ENCODE measurements at places on chromosomes 6 and 20.

GRCh38 chr20:15364781-15365180, 1027.4 kb upstream of the FLRT3 start:
- DNase-seq: no peak

GRCh38 chr6:42572523-42572922, 8.7 kb downstream of the UBR2 start:
- no peak for DNase-seq

DNA sequence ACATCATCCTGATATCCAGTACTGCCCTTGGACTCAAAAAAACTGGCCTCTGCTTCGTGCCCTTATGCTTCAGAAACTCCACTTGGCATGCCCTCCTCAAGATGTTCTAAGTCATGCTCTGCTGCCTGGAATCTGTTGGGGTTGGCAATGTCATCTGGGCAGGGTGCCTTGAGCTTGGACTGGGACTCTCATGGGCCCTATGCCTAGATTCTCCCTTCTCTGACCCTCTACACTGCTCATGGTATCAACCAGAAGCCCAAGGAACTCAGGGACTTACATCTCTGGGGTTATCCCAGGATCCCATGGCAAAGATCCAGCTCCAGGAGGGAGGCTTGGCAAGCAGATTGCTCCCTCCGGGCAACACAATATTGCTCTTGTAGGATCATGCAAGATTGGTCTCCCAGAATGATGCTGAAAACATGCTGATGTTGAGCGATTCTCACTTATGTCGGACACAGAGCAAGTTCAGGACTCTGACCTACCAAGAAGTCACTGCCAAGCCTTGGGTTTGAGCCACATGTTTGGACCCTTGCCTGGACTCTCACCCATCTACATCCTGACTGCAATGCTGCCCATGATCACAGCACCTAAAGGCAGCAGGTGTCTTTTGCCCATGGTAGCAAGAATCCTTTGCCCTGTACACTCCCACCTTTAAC, 88.8 kb downstream of the ADAT2 start:
- DNase-seq: no peak

GRCh38 chr6:8113131-8113654, 10.8 kb upstream of the EEF1E1 start:
- DNase-seq: no peak

DNA sequence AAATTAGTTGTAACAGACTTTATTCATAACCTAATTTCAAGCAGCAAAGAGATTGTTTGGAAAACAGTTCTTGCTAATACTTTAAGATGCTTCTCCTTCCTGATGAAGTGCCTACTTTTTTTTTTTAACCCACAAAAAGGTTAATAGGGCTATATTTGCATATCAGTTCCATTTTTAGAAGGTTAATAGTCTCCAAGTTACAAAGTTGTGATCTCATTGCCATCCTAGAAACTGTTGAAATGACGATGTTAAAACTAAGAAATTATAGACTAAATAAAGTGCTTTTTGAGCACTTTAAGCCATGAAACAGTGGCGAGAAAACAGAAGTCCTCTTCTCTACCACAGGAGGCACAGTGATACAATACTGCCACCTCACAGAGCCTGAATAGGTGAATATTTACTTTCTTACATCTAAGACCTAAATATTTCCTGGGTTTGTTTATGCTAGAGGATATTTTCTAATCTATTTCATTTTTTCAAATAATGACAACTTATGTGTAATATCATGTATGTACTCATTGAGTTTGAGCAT, 5.3 kb downstream of the RNF144B start:
- no peak for DNase-seq

GRCh38 chr20:60695226-60696000, 556.6 kb upstream of the CDH4 start:
- DNase-seq: peak; percentile 6

GRCh38 chr6:25835442-25836283, 3.8 kb upstream of the SLC17A1 start:
- no peak for DNase-seq

DNA sequence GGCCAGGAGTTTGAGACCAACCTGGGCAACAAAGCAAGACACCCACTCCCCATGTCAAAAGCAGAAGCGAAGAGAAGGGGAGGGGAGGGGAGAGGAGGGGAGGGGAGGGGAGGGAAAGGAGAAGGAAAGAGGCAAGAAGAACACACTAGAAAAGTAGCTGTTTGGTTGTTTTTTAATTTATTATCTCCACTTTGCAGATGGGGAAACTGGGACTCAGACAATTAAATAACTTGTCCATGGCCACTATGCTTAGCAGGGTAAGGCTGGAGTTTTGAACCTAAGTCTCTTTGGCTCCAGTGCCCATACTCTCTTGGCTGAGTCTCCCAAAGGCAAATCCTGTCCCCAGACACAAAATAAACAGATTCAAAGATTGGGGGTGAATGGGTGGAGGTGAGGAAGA, 12.4 kb upstream of the GHRH start:
- DNase-seq: no peak

- no peak for DNase-seq
Observed at GRCh38 chr6:137903274-137903932, 36.3 kb downstream of the TNFAIP3 start.

DNA sequence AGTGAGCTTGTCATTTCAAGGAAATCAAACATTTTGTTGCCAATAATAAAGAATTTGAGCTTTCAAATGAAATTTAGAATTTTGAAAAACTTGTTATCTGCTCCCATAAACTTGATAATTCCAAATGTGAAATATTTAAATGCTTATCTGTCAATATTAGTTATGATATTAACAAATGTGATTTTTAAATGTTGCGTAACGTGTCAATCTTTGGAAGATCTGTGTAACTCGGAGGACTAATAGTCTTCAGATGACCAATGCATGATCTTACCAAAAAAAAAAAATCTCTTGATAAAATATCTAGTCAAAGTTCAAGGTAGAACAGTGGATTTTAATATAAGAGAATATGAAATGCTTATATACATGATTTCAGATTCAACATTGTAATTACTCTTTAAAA, 274.5 kb upstream of the HSF2 start:
- no peak for DNase-seq

GRCh38 chr20:38148328-38149102, 16.6 kb downstream of the TGM2 start:
- DNase-seq: no peak

GRCh38 chr20:22762576-22763256, 178.3 kb upstream of the FOXA2 start:
- no peak for DNase-seq

GRCh38 chr20:40274912-40275533, 414.0 kb downstream of the MAFB start:
- DNase-seq: no peak

GRCh38 chr6:166467436-166468000, 84.8 kb upstream of the MPC1 start:
- no peak for DNase-seq

DNA sequence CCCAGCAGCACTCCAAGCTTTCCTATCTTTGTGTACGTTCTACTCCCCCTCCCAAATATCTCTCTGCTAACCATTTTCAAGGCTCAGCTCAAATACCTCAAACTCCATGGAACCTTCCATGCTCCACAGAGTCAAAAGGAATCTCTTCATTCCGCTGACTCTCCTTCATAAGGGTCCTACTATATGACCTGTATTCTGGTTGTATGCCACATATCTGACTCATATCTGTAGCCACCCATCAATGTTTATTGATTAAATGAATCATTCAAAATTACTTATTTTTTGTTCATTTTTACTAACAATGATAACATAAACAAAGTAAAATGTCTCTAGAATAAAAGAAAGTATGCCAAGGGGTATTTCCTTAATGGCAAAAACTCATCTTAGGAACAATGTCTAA, 123.2 kb downstream of the ARHGAP18 start:
- DNase-seq: no peak

DNA sequence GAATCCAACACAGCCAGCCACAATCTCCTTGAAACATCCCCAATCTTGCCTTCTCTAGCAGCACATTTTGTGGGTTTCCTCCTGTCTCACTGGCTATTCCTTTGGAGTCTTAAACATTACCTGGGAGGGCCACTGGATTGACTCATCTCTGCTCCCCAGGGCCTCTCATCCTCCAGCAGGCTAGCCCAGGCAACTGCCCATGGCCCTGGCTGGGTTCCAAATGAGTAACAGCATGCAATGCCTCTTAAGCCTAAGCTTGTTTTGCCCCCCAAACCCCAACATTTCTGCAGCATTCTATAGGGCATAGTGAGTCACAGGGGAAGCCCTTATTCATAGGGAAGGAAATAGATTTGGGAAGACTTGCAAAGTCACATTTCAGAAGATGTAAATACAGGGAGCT, 204.9 kb downstream of the FOXA2 start:
- no peak for DNase-seq

DNA sequence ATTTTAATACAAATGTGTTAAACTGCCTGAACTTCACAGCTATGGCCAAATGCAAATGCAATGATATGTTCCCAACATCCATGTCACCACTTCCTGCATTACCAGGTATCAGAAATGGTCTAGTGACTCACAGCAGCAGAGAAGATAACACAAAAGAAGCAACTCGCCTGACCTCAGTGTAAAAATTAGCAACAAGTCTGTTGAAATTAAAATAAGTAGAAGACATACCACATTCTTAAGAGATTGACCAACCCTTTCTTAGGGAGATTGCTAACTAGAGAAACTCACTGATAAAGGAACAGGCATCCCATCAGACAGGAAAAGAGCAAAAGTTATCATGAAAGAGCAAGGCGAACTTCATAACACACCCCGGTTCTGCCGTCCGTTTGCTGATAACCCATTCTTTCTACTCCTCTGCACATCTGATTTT, 45.1 kb downstream of the RNASET2 start:
- DNase-seq: no peak

DNA sequence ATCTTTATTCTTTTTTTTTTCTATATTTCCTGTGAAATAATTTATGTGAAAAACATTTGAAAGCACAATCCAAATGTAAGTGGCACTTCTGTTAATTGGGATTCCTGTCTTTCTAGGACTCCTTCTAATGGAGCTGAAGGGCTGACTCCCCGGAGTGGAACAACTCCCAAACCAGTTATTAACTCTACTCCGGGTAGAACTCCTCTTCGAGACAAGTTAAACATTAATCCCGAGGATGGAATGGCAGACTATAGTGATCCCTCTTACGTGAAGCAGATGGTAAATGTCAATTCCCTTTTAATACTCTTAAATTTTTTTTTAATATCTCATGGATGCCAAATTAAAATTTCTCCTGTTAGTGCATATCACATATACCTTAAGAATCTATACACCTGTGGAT, 35.0 kb downstream of the CDC5L start:
- DNase-seq: no peak

GRCh38 chr20:63351811-63352591, 9.1 kb downstream of the CHRNA4 start:
- DNase-seq: no peak

DNA sequence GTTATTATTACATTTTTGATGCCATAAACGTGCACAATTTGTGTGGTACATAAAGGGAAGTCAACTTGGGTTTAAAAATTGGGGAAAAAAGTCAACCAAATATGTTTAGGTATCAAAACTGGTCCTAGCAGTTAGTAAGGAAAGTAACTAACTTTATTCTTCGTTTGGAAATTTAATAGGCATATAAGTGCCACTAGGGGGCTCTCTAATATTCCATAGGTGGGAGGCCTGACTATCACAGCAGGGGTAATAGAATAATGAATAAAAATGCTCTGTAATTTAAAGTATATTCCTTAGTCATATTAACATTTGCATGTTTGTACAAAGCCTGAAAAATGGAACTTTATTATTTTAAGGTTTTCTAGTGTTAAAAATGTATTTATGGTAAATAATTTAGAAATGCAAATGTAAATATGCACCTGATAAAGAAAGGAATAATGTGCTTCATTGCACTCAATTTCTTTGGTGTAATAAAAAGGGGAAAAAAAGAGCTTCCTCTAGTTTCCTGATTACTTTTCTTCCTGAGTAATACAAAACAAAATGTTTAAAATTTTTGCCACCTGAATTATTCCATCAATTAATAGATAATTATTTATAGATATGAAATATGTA, 125.7 kb upstream of the HDAC2 start:
- no peak for DNase-seq

DNA sequence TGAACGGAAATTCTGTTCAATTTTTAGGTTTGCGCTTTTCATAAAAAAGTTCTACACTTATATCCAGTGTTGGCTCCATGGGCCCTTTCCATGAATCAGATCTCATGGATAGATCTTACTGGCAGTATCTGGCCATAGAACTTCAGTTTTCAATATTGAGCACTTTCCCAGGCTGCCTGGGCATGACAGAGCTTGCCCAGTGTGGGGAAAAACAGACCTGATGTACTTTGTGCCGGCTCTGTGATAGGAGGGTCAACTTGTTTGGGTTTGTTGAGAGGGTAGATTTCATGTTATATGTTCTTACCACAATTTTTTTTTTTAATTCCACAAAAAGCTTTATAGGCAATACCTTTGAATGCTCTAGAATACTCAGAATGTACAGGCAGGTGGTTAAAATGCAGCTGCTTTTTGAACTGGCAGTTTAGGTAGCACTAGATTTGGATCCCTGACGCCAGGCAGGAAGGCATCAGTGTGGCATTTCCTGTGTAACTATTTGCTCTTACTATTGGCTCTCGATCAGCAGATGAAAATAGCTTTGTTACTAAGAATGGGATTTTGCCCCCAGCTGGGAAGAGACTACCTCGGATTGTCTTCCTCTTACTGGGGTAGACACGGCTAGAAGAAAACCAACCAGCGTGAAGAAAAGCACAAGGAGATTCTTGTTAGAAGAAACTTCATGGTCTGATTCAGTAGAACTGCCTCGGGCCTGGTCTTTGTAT, 404.9 kb upstream of the SOX4 start:
- no peak for DNase-seq

GRCh38 chr20:24917056-24917455, 32.0 kb upstream of the CST7 start:
- no peak for DNase-seq

DNA sequence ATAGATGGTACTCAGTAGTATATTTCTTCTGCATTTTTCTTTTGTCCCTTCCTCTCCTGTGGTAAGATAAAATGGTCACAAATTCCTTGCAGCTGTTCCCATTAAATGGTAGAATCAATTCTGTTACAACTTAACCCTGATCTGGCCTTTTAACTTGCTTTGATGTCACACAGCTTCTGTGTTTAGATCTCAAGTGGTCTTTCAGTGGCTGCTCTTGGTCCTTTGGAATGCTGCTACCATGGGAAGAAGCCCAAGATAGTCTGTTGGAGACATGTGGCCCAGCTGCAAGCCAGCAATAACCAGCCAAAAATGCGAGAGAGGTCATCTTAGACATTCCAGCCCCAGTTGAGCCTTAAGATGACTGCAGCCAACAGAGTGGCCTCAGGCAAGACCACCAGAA, 429.7 kb downstream of the KIF16B start:
- DNase-seq: no peak

GRCh38 chr6:92827104-92827503, 592.3 kb downstream of the EPHA7 start:
- DNase-seq: no peak
